ENCODE measurements at places on chromosomes 12 and 14.

- DNase-seq = no peak
These were observed 35.2 kb upstream of the FAM181A start for GRCh38 chr14:93891756-93892504.

- no peak for DNase-seq
These were observed 272.7 kb downstream of the BCL11B start for GRCh38 chr14:98999345-98999744.

DNA sequence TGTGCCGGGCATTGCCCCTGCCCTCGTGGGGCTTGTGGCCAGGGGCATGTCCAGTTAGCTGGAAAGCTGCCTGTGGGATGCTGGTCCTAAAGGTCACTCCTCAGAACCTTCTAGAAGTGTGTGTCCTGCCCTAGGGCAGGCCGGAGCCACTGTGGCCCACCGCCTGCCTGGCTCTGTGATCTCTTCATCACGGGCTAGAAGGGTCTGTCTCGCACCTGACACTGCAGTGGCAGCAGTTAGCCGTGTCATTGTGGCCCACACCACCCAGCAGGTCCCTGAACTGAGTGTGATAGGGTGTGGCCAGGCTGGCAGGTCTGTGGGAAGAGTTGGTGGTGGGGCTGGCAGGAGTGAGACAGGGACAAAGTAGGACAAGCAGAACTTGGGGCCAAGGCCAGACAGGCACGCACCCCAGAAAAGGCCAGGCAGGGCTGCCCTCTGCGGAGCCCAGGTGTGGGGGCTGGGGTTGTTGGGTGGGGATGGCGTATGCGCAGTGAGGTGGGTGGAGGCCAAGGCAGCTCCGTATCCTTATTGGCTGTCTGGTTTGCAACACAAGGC is 41.2 kb downstream of the ADGRD1 start:
- no peak for DNase-seq

DNA sequence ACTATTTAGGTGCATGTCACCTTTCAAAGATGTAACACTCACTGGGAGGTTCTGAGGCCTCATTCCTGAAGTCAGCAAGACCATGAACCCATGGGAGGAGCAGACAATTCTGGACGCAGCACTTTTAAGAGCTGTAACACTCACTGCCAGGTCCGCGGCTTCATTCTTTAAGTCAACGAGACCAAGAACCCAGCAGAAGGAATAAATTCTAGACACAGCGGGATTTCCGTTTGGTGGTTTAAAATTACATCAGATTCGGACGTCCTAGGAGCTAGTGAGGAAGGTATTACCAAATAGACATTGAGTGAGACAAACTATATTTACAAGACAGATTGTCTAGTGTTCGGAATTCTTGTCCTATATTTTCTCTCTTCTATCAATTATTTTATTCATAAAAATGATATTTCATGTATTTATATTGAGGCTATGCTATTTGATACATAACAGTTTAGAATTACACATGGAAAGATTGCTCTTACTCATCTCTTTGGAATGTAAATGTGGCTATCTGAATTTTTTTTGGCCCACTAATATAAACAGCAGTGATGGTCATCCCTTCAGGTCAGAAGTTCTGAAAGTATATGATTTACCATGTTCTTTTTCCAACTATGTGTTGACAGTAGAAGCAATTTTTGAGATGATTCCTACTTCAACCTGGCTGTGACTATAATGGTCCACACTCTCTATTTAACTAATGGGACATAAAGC is 1973.0 kb upstream of the FLRT2 start:
- no peak for DNase-seq

DNA sequence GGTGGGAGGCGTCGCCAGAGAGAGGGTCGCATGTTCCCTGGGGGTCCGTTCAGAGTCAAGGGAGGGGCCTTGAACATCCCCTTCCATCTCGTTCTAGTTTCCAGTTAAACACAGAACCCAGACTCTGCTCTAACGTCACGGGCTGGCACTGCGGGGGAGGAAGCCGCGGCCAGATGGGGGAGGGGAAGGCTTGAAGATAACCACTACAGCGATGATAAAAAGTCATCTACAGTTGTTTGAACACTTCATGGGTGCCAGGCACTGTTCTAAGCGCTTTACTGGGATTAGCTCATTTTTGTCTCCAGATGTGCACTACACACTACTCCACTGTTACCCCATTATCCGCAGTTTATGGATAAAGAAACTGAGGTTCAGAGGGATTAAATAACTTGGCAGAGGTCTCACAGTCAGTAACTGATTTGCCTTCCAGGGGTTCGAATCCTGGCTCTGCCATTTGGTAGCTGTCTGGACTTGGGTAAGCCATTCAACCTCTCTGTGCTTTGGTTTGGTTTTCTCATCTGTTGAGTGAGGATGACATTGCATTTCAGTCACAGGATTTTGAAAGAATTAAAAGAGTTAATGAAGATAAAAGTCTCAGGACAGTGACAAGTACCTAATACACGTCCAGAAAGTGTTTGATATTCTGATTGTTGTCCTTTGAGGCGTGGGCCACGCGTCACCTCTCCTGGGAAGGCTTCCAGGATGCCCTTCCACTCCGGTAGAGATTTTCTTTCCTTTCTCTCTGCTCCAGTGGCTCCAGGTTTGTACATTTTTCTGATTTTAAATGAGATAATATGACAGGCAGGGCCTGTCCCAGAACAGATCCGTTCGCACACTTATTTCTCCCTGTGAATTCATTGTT is 798 bp upstream of the RASAL1 start:
- DNase-seq = no peak

DNA sequence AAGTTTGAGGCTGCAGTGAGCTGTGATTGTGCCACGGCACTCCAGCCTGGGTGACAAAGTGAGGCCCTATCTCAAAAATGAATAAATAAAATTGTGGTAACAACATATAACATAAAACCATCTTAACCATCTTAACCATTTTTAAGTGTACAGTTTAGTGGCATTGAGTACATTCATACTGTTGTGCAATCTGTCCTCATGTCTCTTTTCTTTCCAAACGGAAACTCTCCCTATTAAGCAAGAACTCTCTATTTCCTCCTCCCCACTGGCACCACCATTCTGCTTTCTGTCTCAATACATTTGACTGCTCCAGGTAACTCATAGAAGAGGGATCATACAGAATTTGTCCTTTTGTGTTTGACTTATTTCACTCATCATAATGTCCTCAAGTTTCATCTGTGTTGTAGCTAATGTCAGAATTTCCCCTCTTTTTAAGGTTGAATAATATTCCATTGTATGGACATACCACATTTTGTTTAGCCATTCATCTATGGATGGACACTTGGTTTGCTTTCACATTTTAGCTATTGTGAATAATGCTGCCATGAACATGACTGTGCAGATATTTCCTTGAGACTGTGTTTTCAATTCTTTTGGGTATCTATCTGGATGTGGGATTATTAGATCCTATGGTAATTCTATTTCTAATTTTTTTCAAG is 4.4 kb upstream of the MARK3 start:
- no peak for DNase-seq

DNA sequence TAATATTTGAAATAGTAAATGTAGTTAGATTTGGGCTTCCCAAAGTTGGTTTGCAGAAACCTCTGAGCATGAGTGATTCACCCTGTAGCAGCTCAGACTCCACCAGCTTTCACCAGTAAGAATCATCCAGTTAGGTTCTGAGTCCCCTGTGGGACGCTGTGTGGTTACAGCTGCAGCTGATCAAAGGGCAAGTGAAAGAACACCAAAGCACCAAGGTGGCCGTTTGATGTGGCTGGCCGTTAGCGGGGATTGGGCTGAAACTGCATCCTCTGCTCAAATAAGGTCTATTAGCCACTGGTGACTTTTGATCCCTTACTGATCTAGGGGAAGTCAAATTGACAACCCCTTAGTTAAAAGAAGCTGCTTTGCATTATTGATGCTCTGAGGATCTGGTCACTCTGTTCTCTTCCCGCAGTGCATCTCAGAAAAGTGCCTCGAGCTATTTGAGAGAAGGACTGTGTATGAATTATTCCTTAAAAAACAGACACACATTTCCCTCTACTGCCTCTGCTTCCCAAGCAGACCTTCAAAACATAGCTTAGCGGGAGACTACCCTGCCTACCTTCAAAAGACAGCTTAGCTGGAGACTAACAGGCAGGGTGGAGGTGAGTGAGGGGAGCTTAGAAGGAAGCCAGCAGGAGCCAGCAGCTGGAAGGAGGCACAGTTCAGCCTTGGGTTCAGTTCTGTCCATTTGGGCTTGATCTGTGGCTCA is 3.7 kb downstream of the ABHD12B start:
- no peak for DNase-seq

DNA sequence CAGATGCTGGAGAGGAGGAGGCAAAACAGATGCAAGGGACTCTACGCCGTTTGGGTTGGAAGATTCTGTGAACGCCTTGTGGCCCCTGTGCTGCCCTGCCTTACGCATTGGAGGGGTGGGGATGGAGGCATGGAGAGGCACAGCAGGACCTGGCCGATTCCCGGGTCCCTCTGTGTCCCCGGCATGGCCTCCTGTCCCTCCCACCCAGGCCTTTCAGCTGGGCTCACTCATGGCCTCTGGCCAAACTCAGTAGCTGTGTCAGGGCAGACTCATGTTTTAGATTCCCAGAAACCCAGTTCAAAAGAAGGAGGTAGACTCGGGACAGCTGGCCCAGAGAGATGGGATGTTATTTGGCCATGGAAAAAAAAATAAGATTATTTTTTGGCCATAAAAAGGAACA is 40.1 kb downstream of the TESC start:
- no peak for DNase-seq

DNA sequence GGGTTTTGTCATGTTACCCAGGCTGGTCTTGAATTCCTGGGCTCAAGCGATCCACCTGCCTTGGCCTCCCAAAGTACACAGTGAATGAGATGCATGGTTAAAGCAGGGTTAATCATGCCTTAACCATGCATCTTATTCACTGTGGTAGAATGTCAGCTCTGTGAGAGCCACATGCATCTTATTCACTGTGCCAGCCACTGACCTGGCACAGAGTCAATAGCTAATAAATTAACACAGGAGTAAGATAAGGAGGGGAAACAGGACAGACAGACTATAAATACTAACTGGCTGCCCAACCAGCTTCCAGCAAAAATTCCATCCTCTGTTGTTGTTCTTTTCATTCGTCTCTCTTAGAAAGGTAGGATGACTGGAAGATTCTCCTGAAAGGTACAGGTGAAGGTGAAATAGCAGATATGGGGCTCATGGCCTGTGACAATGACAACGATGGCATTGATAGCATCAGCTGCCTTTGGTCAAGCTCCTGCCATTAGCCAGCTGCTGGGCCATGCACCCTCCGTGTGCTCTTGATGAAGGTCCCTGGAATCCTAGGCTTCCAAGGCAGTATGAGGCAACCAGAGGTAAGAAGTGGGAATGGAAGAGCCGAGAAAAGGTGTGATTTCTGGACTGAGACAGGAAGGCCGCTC is 76.6 kb downstream of the ZNF664 start:
- no peak for DNase-seq

DNA sequence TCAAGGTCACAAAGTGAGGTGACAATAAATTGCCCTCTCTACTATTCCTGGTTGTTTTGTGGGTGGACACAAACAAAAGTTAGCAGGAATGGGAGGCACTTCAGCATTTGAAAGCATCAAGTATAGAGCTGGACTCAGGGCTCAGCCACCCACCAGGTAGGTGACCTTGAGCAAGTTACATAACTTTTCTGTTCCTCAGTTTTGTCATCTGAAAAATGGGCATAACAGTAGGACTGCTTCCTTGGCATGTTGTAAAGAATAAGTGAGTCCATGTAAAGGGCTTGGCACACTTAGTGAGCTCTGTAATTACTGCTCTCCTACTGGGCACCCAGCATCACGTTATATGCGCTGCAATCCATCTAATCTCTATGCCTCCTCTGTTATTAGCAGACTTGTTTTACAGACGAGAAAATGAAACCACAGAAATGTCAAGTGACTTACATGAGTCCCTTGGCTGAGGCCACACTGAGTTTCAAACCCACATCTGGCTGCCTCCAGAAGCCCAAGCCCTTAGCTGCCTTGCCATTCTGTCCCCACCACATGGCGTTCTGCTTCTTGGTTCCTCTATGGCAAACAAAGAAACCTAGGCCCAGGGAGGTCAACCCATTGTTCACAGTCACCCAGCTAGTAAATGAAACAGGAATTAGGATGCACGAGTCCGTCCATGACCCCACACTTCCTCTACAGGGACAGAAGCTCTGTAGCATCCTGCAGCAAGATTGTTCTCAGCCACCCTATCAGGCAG is 63.2 kb upstream of the SLC24A4 start:
- DNase-seq = no peak

GRCh38 chr12:113222730-113223531 is 1.7 kb downstream of the TPCN1 start:
- peak; percentile 68 for DNase-seq

GRCh38 chr14:94867946-94868771 is 98.2 kb upstream of the GSC start:
- no peak for DNase-seq

DNA sequence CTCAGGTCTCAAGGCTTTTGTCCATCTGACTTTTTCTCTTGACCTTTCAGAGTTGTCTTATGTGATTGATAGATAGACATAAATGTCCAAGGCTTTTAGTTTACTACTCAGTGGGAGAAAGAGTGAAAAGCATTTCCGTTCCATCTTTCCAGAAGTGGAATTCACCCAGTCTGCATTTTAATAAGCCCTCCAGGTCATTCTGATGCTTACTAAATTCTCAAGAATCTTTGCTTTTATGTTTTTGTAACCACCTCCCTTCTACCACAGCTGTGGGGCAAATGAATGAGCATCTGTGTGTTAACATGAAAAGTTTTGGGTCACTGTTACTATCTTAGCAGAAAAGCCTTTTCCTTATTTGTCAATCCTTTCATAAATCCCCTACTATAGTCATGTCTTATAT is 251.4 kb downstream of the LRIG3 start:
- DNase-seq = no peak

- peak; percentile 42 for DNase-seq
These were observed 573 bp downstream of the CKB start for GRCh38 chr14:103521951-103522563.

DNA sequence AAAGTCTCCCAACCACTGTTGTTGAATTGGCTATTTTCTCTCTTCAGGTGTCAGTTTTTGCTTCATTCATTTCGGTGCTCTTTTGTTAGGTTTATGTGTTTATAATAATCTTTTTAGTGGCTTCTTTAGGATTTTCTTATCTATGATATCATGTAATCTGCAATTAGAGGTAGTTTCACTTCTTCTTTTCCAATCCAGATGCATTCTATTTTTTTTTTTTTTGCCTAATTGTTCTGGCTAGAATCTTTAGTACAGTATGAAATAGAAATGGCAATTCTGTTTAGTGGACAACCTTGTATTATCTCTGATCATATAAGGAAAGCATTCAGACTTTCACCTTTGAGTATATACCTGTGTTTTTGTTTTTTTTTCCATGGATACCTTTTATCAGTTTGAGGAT is 17.4 kb downstream of the CNOT2 start:
- no peak for DNase-seq

GRCh38 chr12:124420996-124421674 is 126.2 kb downstream of the RFLNA start:
- DNase-seq = no peak

- DNase-seq = no peak
These were observed 4.0 kb upstream of the SYNDIG1L start for GRCh38 chr14:74429991-74430390.

All from NCI-H1105 (cell line).